Endothelial cell of umbilical vein (primary cell): ENCODE measurements at places on chromosomes 1 and 21. TPM values are rescaled to one million over a fixed set of nuclear protein-coding genes. Genes with fewer than 3 reads are reported as not detected.
A peak's percentile ranks its signal among the peaks of the same experiment; 100 is the strongest.

- no peak for DNase-seq
These were observed 1.9 kb downstream of the RGS18 start for GRCh38 chr1:192160196-192160595.

DNA sequence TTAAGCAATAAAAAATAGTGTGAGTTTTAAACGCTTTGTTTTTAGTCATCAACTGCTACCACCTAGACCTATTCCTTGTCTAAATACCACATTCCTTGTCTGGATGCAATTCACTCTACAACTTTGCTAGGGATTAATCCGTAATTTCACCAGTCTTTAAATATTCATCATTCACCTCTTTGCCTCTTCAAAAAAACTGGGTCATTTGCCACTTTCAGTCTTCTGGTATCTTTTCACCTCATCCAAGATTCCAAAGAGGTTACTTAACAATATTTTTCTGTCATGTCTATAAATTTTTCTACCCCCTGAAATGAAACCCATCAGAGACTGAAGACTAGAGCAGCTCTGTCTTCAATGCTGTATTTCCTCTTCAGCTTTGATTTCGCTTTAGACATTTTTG, 9.5 kb downstream of the PALMD start:
- DNase-seq = no peak

DNA sequence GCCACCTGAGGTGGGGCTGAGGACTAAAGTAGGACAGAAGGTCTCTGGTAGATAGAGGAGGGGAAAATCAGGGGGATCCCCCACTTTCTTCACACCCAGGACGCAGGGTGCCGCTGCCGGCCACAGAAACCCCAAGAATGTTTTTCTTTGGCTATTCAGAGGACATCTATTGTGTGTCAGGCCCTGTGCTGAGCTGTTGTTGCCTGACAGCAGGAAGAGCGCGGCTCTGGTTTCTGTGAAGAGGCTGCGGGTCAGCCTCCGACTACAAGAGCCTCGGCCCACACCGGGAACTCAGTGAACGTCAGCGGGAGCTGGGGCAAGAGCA, 407 bp upstream of the PIGV start:
- DNase-seq = no peak

GRCh38 chr1:15974855-15975254, 1.0 kb downstream of the ZBTB17 start:
- DNase-seq = no peak

- DNase-seq = no peak
These were observed 1347.2 kb upstream of the B3GALT2 start for GRCh38 chr1:194533641-194534040.

- no peak for DNase-seq
These were observed 2.3 kb upstream of the HPCA start for GRCh38 chr1:32884032-32884372.

DNA sequence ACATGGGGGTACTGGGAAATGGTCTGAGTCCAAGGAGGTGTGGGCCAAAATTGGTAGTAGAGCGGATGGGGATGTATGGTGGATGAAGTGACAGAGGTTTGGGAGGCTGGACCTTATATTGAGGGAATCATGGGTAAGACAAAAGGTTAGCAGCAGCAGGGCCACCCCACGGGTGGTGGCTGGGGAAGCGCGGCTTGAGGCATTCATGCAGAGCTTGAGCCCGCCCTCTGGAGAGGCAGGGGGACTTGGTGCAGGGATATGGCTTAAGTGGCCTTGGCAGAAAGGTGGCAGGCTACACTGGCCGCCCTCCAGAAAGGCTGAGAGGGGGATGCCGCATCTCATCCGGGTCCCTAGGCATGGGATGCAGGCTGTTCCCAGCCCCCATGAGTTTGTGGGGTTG, 31.5 kb downstream of the HMGB4 start:
- DNase-seq = no peak

DNA sequence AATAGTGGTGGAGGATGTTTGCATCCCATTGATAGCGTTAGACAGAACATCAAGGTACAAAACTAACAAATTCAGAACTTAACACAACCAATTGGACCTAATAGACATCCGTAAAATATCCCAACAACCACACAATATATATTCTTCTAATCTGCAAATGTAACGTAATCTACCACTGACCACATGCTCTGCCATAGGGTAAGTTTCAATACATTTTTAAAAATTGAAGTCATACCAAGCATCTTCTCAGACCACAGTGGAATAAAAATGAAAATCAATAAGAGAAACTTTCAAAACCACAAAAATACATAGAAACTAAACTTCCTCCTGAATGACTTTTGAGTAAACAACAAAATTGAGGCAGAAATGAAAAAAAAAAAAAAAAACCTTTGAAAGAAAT, 1087.5 kb downstream of the KCNT2 start:
- DNase-seq = no peak

DNA sequence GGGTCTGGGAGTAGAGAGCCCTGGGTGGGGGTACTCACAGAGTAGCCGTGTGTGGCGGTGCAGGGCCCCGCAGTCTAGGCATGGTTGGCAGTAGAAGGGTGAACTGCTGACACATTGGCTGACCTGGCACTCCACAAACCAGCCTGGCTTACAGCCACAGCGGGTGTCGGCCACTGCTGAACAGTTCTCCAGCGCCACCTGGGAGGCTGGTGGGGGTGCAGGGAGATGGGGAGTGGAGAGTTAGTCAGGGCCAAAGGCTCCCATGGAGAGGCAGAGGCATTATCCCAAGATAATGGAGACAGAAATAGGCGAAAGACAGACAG, 1.5 kb downstream of the TNFRSF25 start:
- DNase-seq = no peak

GRCh38 chr21:44874240-44874496, 678 bp upstream of the PTTG1IP start:
- peak; percentile 62 for DNase-seq

DNA sequence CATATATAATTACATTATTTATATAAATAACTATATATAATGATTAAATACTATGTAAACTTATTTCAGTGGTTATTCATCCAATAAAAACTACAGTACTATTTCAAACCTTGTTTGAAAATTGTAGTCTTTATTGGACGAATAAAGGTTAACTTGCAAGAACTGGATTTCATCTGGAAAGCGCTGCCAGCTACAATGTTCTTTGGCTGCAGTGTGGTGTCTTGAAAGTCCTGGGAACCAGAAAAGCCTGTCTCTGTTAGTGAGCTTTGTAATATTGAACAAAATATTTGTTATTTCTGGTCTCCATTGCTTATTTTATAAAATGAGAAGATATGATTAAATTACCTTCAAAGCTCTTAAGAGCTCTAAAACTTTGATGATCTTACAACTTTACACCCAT, 763.6 kb downstream of the ADGRL2 start:
- DNase-seq = no peak

GRCh38 chr1:28266920-28267322, 7.6 kb downstream of the SESN2 start:
- no peak for DNase-seq

DNA sequence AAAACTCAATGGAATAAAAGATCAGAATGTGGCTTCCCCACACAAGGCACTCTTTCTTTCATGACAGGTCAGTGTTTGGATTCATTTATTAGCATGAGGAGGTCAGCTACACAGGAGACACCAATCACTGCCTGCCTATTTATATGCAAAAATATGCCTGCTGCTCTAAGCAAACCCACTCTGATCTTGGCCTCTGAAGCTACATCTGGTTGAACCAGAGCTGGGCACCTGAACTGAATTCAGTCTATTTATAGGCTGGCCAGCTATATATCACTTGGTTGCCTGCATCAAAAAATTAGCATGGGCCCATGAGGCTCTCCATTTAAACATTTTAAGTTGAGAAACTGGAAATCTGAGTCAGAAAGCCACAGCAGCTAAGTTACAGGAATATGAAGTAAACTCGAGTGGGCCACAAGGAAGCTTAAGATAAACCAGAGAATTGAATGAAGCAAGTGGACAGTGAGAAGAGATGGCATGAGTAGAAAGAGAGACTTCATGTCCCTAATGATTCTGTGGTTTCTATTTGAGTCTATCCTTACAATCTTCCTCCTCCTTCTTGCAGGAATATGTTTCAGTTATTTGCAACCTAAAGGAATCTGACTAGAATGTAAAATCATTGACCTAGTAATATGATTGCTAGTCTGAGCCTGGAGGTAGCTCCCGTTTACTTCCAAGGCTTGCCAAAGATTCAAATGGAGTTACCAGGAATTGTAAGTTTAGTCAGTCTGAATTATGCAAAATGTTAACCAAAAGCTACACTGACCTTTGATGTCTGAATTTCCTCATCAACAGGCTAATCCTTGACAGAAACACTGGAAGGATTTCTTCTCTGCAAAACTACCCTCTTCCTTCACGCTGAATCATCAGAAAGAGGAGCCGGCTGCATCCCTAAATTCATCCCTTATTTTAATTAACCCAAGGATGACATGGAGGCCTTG, 17.7 kb downstream of the DDAH1 start:
- DNase-seq = peak; percentile 17

- DNase-seq = peak; percentile 41
These were observed 411 bp downstream of the FAM229A start for GRCh38 chr1:32361674-32362473.

DNA sequence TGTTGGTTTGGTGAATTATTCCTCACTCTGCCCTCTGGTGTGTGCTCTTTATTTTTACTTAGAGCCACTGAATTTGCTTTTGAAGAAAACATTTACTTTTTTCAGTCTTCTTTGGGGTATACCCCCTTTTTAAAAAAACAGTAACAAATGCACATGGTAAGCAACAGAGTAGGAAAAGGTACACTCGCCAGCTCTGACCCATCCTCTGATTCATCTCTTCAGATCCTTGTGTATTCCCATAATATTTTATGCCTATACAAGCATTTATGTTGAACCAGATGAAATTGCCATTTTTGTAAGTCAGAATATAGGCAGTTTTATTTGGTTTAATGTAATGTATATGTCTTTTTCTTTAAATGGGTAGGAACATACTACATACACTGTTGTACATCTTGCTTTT, 28.3 kb downstream of the TTC3 start:
- no peak for DNase-seq

GRCh38 chr1:93839753-93840152, 39.3 kb downstream of the DNTTIP2 start:
- DNase-seq = no peak

GRCh38 chr1:25767437-25767770, 32.6 kb upstream of the SELENON start:
- no peak for DNase-seq

- DNase-seq = no peak
These were observed 89.1 kb downstream of the SMYD3 start for GRCh38 chr1:246417813-246418564.

- no peak for DNase-seq
These were observed 2.5 kb upstream of the MYBPH start for GRCh38 chr1:203178083-203178482.

- peak; percentile 14 for DNase-seq
These were observed 1.3 kb downstream of the ARL8A start for GRCh38 chr1:202143011-202143767.

- DNase-seq = no peak
These were observed 63.7 kb downstream of the CLDN17 start for GRCh38 chr21:30102871-30103270.

DNA sequence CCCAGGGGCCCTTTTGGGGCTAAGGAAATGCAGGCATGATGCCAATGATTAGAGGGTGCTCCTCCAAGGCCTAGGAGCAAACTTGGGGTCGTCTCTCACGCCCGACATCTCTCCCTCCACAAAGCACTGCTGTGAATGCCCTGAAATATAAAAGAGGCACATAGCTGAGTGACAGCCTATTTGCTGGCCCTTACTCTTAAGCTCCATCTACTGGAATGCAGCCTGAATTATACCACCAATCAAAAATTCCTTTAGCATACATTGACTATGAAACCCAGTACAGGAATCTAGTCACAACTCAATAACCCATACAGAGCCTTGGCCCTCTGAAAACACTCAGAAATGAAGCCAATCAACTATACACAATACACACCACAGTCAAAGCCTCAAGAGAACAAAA, 105.5 kb downstream of the LRIG2 start:
- peak; percentile 5 for DNase-seq

- no peak for DNase-seq
These were observed 17.6 kb upstream of the PKP1 start for GRCh38 chr1:201265756-201266155.

DNA sequence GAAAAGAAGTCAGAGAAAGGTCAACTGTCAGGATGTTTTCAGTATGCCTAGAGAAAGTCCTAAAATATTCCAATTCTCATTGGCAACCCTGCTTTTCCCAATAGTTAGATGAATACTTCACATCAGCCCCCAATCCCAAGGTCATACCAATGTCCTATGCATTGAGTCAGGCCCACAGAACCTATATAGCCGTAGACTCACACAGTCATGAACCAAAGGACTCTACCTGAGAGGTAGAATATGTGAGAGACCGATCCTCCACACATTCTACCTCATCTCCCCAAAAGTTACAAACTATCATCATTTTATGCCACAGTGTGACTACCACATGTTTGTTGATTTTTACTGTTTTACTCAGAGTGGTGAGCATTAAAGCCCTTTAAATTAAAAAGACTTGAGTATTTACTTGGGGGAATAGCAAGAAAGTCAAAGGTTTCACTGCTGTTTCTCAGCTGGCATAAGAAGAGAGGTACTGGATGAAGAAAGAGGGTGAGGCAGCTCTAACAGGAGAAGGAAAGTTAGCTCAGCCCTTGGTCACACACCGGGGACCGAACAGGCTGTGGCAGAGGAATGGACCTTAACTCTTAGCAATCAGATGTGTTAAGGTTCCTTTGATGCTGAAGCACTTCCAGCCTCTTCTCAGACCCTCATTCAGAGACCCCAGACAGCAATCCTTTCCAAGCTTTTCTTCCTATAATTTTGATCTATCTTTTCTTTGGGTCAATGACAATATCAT, 937 bp downstream of the CD48 start:
- no peak for DNase-seq

DNA sequence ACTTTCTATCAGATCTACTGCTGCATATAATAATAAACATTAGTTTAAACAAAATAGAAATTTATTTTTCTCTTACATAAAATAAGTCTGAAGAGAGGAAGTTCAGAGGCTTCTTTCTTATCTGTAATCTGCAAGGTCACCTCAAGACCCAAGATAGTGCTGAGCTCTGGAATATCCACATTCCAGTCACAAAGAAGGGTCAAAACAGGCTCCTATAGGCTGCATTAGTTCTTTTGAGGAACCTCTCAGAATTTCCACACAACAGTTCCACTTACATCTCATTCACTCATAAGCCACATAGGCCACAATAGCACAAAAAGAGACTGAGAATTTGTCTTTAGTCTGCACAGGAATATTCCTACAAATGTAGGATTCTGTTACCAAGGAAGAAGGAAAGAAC, 15.4 kb downstream of the DYNLT5 start:
- DNase-seq = no peak

Gene FCAMR
- total RNA-seq = not detected in 2 replicates

Gene KLHDC8A
- not detected in 2 replicates for total RNA-seq

Gene FCRL4
- total RNA-seq = not detected in 2 replicates

Gene ROR1
- total RNA-seq = 3.5 and 10.9 TPM in 2 replicates

Gene SMPDL3B
- total RNA-seq = 0.23 TPM in 1 of 2 replicates, not detected in the other

Gene PPFIA4
- total RNA-seq = 0.16 and 0.22 TPM in 2 replicates

Gene FCER1A
- total RNA-seq = not detected in 2 replicates

Gene DNAI4
- 3.3 and 4.8 TPM in 2 replicates for total RNA-seq

Gene C1orf115
- total RNA-seq = 15.8 and 16.4 TPM in 2 replicates
